ENCODE measurements at places on chromosomes 6 and 20. TPM values are rescaled to one million over a fixed set of nuclear protein-coding genes. Genes with fewer than 3 reads are reported as not detected.

Gene UBE2C
- total RNA-seq: 304 TPM

Gene NOTCH4
- total RNA-seq: 1.7 TPM

Gene THBD
- total RNA-seq: 3.1 TPM

Gene TMEM170B
- 0.66 TPM for total RNA-seq

Gene PRSS35
- total RNA-seq: 3.2 TPM

GRCh38 chr20:63940472-63941266, 15.5 kb downstream of the UCKL1 start:
- DNase-seq: no peak
- H3K4me1 ChIP-seq: peaks cover 4% of the 10 kb centered on the region
- H3K36me3 ChIP-seq: peaks cover 22% of the 10 kb centered on the region

DNA sequence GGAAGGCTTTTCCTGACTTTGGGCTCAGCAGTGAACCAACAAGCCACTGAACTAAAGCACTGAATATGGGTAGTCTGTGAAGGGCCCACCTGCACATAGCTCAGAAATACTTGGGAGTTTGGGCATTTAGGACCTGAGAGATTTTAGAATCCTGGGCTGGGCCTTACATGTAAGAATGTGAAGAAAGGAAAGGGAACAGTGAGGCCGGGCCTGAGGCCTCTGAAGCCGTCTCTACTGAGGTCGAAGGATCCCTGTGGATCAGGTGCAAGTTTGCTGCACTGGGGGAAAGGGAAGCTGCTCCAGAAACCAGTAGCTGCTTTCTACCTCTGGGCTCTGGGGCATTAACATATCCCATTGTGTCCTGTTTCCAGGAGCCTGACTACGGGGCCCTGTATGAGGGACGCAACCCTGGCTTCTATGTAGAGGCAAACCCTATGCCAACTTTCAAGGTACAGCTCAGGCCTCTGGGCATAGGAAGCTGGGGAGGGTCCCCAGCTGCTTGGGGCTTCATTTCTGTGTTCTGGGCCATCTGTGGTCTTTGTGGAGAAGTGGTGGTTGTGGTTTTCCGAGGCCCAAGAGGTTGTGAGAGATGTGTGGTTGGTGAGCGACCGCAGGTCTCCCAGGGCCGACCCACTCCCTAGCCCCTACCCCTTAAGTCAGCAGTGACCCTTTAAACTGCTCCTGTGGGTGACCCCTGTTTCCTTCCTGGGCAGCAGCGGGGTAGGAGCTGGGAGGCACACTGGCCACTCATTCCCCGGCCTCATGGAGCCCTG, 30.3 kb downstream of the PLCG1 start:
- no peak for DNase-seq
- peaks cover 47% of the 10 kb centered on the region for H3K36me3 ChIP-seq
- H3K4me1 ChIP-seq: peaks cover 8% of the 10 kb centered on the region
- no peak overlapping the region for H3K27ac ChIP-seq
- no peaks in the 10 kb centered on the region for H3K27me3 ChIP-seq

GRCh38 chr6:167446971-167447370, 122.1 kb downstream of the TTLL2 start:
- H3K4me3 ChIP-seq: no peak overlapping the region
- H3K4me1 ChIP-seq: no peaks in the 10 kb centered on the region
- H3K27ac ChIP-seq: no peak overlapping the region
- peaks cover 28% of the 10 kb centered on the region for H3K27me3 ChIP-seq
- DNase-seq: no peak

DNA sequence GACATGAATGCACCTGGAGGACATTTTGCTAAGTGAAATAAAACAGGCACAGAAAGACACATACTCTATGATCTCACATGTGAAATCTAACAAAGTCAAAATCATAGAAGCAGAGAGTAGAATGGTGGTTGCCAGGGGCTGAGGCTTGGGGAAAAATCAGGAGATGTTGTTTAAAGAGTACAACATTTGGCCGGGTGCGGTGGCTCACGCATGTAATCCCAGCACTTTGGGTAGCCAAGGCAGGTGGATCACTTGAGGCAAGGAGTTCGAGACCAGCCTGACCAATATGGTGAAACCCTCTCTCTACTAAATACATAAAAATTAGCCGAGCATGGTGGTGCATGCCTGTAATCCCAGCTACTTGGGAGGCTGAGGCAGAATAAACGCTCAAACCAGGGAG, 26.0 kb upstream of the LOC128125822 start:
- H3K4me3 ChIP-seq: no peak overlapping the region
- H3K27me3 ChIP-seq: no peaks in the 10 kb centered on the region
- no peak overlapping the region for H3K27ac ChIP-seq
- no peak for DNase-seq
- H3K4me1 ChIP-seq: no peaks in the 10 kb centered on the region
- H3K36me3 ChIP-seq: no peaks in the 10 kb centered on the region

DNA sequence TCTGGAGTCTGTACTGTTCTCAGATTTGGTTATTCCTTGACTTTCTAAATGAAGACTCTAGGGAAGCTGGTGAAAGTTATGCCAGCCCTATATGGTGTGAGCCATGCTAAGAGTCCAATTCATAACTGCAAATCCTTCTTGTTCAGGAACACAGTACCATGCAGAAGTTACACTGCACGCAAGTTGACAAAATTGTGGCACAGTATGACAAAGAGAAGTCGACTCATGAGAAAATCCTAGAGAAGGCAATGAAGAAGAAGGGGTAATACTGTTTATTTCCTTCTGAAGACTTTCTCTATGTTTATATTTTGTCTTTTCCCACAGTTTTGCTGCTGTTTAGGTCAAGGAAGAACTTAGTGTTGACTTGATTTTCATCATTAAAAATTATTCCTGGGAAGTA, 61.2 kb upstream of the LAMP5 start:
- no peak for DNase-seq
- H3K27me3 ChIP-seq: no peaks in the 10 kb centered on the region
- no peak overlapping the region for H3K27ac ChIP-seq
- no peaks in the 10 kb centered on the region for H3K4me1 ChIP-seq

- no peak overlapping the region for H3K4me3 ChIP-seq
- no peaks in the 10 kb centered on the region for H3K27me3 ChIP-seq
- no peaks in the 10 kb centered on the region for H3K4me1 ChIP-seq
- H3K27ac ChIP-seq: no peak overlapping the region
Observed at GRCh38 chr6:107179004-107179403, 63.7 kb upstream of the BEND3 start.

- H3K4me1 ChIP-seq: no peaks in the 10 kb centered on the region
- no peaks in the 10 kb centered on the region for H3K36me3 ChIP-seq
Observed at GRCh38 chr6:166460473-166461437, 78.0 kb upstream of the MPC1 start.

- H3K27ac ChIP-seq: no peak overlapping the region
- H3K36me3 ChIP-seq: no peaks in the 10 kb centered on the region
- H3K4me1 ChIP-seq: no peaks in the 10 kb centered on the region
- no peak for DNase-seq
- H3K27me3 ChIP-seq: no peaks in the 10 kb centered on the region
- no peak overlapping the region for H3K4me3 ChIP-seq
Observed at GRCh38 chr6:25608558-25609174, 43.3 kb upstream of the SCGN start.

DNA sequence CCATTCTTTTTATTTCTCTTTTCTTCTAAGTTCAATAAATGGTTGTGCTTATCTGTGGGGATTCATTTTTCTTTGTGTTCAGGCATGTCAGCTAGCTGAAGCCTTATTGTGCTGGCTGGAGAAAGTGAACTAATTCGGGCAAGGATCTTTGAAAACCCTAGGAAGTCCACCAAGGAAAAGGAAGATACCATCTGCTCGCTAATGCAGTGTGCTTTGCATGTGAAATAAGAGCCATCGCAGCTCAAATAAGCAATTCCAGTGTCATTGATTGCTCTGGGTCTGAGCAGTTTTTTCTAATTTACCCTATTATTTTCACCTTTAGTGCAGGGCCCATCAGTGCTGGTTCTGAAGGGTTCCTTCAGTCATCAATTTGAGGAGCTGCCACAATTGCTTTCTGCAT, 309.4 kb upstream of the SOX4 start:
- no peak overlapping the region for H3K4me3 ChIP-seq
- H3K27me3 ChIP-seq: no peaks in the 10 kb centered on the region

GRCh38 chr6:36285187-36285671, 15.4 kb downstream of the PNPLA1 start:
- no peak for DNase-seq
- H3K36me3 ChIP-seq: no peaks in the 10 kb centered on the region
- no peak overlapping the region for H3K27ac ChIP-seq
- no peaks in the 10 kb centered on the region for H3K4me1 ChIP-seq

GRCh38 chr6:46538800-46539480, 47.7 kb upstream of the RCAN2 start:
- no peaks in the 10 kb centered on the region for H3K36me3 ChIP-seq
- H3K4me3 ChIP-seq: no peak overlapping the region
- no peaks in the 10 kb centered on the region for H3K4me1 ChIP-seq
- H3K27me3 ChIP-seq: peaks cover 37% of the 10 kb centered on the region
- no peak for DNase-seq

- H3K36me3 ChIP-seq: no peaks in the 10 kb centered on the region
- H3K27ac ChIP-seq: no peak overlapping the region
- DNase-seq: peak; percentile 4
- no peaks in the 10 kb centered on the region for H3K27me3 ChIP-seq
- H3K4me3 ChIP-seq: no peak overlapping the region
- H3K4me1 ChIP-seq: no peaks in the 10 kb centered on the region
Observed at GRCh38 chr6:105097288-105097687, 82.5 kb downstream of the POPDC3 start.

DNA sequence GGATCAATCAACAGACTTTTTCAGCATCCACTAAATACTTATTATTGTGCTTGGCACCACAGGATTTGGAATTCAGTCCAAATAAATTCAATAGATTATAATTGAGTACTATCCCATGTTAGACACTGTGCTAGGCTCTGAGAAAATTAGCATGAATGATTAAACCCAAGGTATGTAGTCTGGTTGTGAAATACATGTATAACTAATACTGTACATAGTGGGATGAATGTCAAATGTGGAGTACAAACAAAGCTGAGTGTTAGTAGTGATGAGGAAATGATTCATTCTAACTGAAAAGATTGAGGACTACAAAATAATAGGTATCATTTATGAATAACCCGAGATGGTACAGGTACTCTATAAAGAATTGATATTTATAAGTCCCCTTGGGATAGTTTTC, 111.9 kb upstream of the FLRT3 start:
- H3K36me3 ChIP-seq: no peaks in the 10 kb centered on the region
- no peak overlapping the region for H3K4me3 ChIP-seq
- peaks cover 40% of the 10 kb centered on the region for H3K4me1 ChIP-seq
- H3K27me3 ChIP-seq: no peaks in the 10 kb centered on the region

DNA sequence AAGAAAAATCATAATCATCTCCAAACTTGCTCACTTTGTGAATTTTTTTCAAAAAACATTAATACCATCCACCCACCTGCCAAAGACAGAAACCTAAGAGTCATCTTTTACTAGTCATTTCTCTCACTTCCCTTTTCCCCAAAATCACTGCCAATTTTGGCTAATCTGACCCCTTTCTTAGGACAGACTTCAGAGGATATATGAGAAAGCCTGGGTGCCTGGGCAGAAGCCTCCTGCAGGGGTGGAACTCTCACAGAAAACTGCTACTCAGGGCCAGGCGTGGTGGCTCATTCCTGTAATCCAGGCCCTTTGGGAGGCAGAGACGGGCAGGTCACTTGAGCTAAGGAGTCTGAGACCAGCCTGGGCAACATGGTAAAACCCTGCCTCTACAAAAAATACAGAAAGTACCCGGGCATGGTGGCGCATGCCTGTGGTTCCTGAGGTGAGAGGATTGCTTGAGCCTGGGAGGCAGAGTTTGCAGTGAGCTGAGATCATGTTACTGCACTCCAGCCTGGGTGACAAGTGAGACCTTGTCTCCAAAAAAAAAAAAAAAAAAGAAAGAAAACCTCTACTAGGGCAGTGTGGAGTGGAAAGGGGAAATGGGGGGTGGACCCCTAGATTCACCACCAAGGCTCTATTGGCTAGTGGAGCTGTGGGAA, 3.8 kb downstream of the DEK start:
- peak overlapping the region; percentile 93 for H3K27ac ChIP-seq
- peaks cover 42% of the 10 kb centered on the region for H3K36me3 ChIP-seq
- DNase-seq: peak; percentile 71

DNA sequence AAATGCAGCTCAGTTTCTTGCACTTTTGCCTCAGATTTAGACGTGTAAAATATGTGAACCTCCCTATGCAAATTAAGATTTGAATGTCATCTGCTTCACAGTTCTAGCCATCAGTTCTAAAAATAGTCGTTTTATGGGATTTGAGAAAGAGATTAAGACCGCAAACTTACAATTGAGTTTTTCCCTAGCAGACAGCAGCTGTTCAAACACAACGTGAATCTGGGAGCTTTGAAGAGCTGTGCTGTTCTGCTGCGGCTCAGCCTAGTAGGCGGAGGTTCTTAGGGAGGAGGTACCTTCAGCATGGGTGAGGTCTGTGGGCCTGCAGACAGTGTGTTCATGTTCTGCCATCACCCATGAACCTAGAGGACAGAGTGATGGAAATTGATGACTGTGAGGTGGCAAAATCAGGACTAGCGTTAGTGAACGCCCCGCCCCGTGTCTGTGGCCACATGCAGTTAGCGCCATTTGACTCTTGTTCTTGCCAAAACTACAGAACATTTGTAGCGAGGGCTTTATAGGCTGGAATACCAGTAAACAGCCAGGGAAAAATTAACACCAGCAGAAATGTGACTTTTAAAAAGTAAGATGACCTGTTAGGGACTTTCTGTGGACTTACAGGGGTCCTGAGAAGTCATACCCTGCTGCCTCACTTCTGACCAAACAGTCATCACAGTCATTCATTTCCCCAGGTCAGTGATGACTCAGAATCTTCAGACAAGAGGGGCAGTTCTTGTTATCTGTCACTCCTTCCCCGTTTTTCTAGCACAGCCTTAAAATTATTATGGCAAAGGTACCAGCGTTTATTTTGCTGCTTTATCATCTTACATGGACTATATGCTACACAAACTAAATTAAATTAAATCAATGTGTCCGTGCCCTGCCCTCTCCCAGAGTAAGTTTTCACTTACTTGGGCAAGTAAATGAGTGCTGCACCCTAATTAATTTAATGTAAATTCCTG, 84.3 kb upstream of the TMEM181 start:
- H3K27ac ChIP-seq: peak overlapping the region; percentile 99
- H3K4me1 ChIP-seq: peaks cover 31% of the 10 kb centered on the region
- 0 out of 2 replicates have a peak, but pooled peaks cover 4% of the 10 kb centered on the region for H3K36me3 ChIP-seq
- peak; percentile 67 for DNase-seq
- H3K4me3 ChIP-seq: peak overlapping the region; percentile 51

DNA sequence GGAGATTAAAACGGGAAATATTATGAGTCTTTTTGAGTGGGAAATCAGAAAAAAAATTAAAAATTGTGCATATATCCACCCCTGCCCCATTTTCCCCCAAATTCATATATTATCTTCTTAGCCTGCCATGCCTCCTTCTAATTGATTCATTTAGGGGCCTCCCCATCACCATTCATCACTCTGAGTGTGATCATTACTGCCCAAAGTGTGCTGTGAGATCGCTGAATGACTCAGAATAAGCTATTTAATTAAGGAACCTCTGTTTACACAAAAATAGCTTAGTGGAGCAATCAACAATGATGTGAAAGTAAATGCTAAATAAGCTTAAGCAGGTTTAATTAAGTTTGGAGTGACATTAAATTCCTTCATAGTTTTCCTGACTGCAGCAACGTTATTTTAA, 645.5 kb downstream of the GRIK2 start:
- no peak overlapping the region for H3K27ac ChIP-seq
- H3K36me3 ChIP-seq: no peaks in the 10 kb centered on the region
- DNase-seq: no peak
- no peaks in the 10 kb centered on the region for H3K27me3 ChIP-seq

GRCh38 chr6:69555088-69555638, 241.6 kb downstream of the LMBRD1 start:
- H3K27ac ChIP-seq: no peak overlapping the region
- DNase-seq: no peak
- H3K36me3 ChIP-seq: no peaks in the 10 kb centered on the region
- H3K4me3 ChIP-seq: no peak overlapping the region

GRCh38 chr20:62927128-62927705, 912 bp upstream of the DIDO1 start:
- peaks cover 27% of the 10 kb centered on the region for H3K4me1 ChIP-seq
- H3K36me3 ChIP-seq: 0 out of 2 replicates have a peak, but pooled peaks cover 6% of the 10 kb centered on the region
- H3K27me3 ChIP-seq: no peaks in the 10 kb centered on the region
